ENCODE measurements at places on chromosomes 2 and 18. TPM values are rescaled to one million over a fixed set of nuclear protein-coding genes. Genes with fewer than 3 reads are reported as not detected.

The KCNIP3 gene
- 2.7 TPM for total RNA-seq

The EMX1 gene
- total RNA-seq, result not detected

The FBXO48 gene
- total RNA-seq, result 0.23 TPM

The RIT2 gene
- not detected for total RNA-seq

The UGT1A6 gene
- not detected for total RNA-seq
